Mesenchymal stem cell (in vitro differentiated cells and primary cell): ENCODE measurements at places on chromosomes 5 and 9.

- DNase-seq, result no peak
These were observed 30.3 kb downstream of the TPPP start for GRCh38 chr5:662751-663435.

GRCh38 chr5:158414333-158414762, 555.4 kb upstream of the CLINT1 start:
- DNase-seq, result no peak

DNA sequence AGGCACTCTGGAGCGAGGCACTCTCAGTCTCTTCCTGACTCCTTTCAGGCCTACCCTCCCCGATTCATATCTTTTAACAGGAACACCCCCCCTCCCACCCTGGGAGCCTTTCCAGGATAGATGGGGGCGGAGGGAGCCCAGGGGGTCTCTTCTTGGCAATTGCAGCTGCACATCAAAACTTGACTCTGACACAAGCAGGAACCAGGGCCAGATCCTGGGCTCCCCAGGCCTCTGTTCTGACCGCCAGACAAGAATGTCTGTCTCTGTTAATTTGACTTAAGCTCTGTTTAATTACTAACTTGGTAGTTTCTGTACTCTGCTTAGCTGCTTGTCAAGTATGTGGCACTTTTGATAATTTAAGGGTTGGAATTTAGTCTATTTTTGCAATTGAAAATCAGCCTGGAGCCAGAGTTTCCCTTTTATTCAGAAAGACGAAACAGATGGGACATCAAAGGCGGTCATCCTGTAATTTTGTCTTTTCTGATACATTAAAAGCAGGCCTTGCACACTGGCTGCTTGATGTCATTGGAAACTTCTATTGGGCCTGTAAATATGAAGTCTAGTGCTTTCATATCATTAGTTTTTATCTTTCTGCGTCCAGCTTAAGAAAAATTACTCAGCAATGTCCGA, 43.3 kb downstream of the ACTL7B start:
- no peak for DNase-seq

DNA sequence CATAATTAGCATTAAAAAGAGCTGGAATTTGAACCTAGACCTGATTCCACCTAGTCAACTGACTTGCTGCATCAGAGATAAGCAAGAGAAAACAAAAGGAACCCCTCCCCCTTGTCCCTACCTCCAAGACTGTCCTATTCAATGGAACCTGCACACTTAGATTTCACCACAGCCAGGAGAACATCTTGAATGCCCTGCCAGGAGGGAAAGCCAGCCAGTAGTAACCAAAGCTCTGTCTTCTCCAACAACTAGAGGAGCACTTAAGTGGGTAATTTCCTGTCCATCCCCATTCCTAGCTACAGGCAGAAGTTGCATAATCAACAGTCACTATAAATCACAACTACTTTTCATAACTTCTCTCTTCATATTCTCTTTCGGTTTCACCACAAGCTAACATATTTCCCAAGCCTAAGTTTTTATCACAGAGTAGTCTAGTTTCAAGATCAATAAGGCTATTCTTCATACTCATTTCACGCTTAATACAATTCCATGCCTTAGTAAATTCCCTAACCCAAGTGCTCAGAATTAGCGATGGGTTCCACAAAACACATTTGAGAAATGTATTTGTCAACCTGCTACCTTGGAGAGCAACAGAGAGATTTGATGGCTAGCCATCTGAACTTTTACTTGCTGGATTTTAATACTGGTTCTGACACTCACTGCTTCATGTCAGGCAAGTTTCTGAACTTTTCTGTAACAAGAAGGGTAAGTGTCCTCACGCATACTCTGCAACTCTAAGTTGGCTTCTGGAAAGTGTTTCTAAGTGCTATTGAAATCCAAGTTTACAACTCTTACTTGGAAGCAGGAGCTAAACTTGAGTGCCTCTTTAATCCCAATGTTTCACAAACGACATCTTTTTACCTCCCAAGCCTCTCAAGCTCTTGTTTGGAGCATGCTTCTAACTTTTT, 2.0 kb downstream of the DENND1A start:
- DNase-seq, result peak; percentile 77

DNA sequence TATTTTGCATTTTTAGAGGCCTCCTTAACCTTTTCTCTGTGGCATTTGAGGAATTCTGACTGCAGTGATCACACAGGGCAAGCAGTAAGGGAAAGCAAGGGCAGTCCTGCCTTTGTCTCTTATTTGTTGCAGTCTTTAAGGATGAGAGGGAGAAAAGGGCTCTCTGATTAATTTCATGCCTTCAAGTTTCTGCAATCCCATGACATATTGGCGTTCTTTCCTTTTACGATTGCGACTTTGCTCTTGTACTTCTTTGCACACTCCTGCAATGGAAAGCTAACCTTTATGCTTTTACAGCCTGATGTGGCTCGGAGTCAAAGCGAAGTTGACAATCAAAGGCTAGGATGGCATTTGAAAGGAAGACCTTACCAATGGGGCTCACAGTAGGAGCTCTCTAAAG, 698.4 kb downstream of the DNAH5 start:
- no peak for DNase-seq

- peak; percentile 43 for DNase-seq
These were observed 24.6 kb downstream of the NDUFA8 start for GRCh38 chr9:122134822-122135528.

- DNase-seq, result peak; percentile 74
These were observed 3.1 kb upstream of the STOM start for GRCh38 chr9:121373011-121373729.
